ENCODE measurements at places on chromosomes 1 and 21.
A peak's percentile ranks its signal among the peaks of the same experiment; 100 is the strongest.

- DNase-seq = peak; percentile 72
Measured at GRCh38 chr1:26838474-26839338, 12.2 kb downstream of the ZDHHC18 start.

- DNase-seq = no peak
Measured at GRCh38 chr1:18606443-18607288, 24.0 kb upstream of the PAX7 start.

- no peak for DNase-seq
Measured at GRCh38 chr1:5836776-5837440, 155.3 kb downstream of the NPHP4 start.

- no peak for DNase-seq
Measured at GRCh38 chr1:100249155-100249536, 488 bp downstream of the DBT start.

DNA sequence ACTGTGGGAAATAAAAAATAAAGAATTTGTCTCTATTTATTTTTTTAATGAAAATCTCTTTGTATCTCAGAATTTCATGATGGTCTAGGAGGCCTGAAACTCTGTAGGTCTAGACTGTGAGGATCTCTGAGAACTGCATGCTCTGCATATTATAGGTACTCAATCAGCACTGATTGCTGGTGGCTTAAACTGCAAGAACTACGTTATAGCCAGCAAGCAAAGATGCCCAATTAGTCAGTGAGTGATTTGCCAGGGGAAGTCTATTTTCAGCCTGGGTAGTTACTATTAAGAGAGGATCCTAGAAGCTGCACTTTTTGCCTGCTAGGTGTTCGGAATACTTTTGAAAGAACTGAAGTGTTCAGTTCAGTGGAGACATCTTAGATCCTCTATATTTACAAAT, 87.4 kb downstream of the GPR52 start:
- no peak for DNase-seq

GRCh38 chr1:230167419-230167852, 100.4 kb downstream of the GALNT2 start:
- DNase-seq = peak; percentile 9

DNA sequence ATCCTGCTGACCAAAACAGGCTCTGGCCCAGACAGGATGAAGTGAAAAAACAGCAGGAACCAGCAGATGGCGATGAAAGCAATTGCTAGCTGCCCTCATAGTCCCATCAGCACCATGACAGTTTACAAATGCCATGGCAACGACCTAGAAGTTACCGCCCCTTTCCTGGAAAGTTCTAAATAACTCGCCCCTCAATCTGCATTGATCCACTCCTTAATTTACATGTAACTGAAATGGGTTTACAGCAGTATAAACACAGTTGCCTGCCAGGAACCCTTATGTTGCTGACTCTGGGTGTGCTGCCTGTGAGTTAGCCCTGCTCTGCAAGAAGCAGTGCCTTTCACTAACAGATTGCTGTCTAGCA, 65.5 kb upstream of the CR1L start:
- no peak for DNase-seq

GRCh38 chr1:211737115-211738035, 62.0 kb upstream of the NEK2 start:
- DNase-seq = no peak

GRCh38 chr21:44539991-44540666, at the start of gene KRTAP10-1:
KRTAP10-1 (minus strand) TSS chr21:44540195; CDS start chr21:44540150, 45 bp downstream.
- no peak for DNase-seq

GRCh38 chr1:211632808-211633523, 42.5 kb downstream of the NEK2 start:
- no peak for DNase-seq

GRCh38 chr1:233368106-233368788, 40.7 kb downstream of the MAP3K21 start:
- DNase-seq = no peak

GRCh38 chr1:112589766-112590165, 29.2 kb downstream of the ST7L start:
- no peak for DNase-seq

DNA sequence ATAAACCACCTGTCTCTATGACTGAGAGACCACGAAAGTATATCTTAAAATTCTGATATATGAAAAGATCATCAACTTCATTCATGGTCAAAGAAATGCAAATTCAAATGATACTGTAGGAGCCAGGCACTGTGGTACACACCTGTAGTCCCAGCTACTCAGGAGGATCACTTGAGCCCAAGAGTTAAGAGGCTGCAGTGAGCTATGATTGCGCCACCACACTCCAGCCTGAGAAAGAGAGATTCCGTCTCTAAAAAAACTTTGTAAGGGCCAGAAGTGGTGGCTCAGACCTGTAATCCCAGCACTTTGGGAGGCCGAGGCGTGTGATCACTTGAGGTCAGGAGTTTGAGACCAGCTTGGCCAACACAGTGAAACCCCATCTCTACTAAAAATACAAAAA, 17.0 kb downstream of the RERE start:
- no peak for DNase-seq

- DNase-seq = no peak
Measured at GRCh38 chr1:91572044-91572443, 71.4 kb downstream of the CDC7 start.

GRCh38 chr1:43867976-43868740, 65.4 kb upstream of the ARTN start:
- DNase-seq = no peak

GRCh38 chr1:39575191-39576015, 1.2 kb downstream of the PABPC4 start:
- DNase-seq = peak; percentile 41

GRCh38 chr1:233252441-233252840, 43.1 kb downstream of the PCNX2 start:
- no peak for DNase-seq

DNA sequence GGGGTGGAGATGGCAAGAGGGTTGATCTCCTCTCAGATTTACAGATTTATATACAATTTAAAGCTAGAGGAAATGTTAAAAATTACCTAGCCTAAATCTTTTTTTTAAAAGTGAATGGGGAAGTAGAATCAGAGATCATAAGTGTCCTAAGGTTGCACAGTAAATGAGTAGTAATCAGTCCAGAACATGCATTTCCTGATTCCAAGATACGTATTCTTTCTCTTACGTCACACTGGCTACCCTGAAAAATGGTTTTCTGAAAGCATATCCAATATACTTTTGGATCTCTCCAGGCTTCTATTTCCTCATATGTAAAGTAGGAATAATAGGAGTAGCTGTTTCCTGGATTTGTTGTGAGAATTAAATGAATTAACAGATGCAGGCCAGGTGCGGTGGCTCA, 11.7 kb downstream of the GADD45A start:
- no peak for DNase-seq

GRCh38 chr1:224052772-224053171, 61.1 kb upstream of the FBXO28 start:
- no peak for DNase-seq

DNA sequence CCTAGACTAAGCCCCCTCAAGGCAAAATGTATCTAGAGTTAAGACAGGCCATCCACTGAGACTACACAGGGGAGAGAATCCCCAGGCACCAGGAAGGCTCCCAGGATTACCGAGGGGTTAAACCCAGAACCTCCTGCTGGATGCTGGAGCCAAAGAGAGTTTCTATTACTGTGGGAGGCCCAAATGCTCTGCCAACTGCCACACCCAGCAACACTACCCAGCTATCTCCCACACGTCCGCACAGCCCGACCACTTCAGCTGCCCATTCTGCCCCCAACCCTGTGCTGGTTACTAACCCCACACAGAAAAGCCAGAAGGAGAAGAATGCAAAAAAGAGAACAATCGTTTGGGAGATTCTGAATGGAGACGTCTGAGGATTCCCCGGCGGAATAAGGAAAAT, 63.6 kb downstream of the CD46 start:
- no peak for DNase-seq

DNA sequence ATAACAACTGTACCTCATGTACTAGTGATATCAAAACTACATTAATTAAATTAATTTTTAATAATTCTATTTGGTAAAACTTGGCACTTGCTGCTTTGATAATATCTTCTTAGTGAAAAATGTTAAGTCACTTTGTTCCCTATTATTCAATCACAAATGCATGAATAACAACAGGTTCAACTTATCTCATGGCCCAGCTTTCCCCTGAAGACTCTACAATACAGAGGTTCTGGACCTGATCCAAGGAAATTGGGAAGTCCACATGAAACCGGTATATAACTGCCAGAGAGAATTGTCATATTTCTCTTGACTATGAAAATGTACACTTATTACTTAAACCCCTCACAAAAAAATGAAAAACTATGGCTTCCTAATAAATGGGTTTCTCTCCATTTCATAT, 33.9 kb upstream of the PTPRC start:
- DNase-seq = no peak

GRCh38 chr1:28244549-28245251, 8.8 kb downstream of the ATP5IF1 start:
- DNase-seq = no peak

DNA sequence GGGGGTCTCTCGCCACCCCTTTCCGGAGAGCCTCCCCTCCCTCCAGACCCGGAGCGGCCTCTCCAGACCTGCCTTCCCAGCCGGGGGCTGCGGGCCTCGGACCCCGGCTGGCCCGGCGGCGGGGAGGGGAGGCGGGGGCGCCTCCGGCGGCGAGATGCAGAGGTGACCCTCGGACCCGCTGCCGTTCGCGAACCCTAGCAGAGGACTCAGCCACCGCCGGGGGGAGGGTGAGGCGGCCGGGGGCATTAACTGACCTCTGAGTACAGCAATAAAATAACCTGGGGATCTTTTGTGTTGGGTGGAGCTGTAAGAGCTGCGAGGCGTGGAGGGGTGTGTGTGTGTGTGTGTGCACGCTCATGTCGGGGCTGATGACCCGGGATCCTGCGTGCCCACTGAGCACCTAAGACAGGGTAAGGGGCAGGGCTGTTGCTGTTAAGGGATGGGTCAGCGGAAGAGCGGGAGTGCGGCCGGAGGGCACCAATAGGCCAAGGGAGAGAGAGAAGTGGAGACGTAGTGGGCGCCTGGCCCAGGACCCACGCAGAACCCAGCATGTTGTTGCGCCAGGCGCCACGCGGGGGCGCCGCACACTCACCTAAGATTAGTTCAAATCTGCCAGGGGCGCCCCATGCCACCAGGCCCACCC, 6.3 kb downstream of the HAPLN2 start:
- DNase-seq = peak; percentile 34

GRCh38 chr1:37137601-37138000, 103.3 kb upstream of the GRIK3 start:
- DNase-seq = no peak

GRCh38 chr1:227315629-227316346, 2.5 kb downstream of the CDC42BPA start:
- no peak for DNase-seq

GRCh38 chr1:114176366-114176765, 22.7 kb upstream of the SYT6 start:
- no peak for DNase-seq

DNA sequence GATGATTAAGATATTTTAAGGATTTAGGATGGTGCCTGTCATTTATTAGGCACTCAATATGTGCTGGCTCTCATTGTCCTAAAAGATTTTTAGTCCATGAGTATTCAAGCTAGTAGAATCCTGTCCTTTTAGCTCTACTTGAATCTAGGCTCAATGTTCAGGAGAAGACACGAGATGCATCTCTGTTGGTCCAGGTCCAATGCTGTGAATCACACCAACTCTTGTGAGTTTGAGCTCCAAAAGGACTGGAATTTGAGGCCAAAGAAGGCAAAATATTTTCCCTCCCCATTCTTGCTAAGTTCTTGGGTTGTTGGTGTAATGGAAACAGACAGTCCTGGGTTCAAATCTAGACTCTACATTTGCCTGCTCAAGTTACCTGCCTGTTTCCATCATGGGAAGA, 1.4 kb upstream of the PODN start:
- DNase-seq = no peak

DNA sequence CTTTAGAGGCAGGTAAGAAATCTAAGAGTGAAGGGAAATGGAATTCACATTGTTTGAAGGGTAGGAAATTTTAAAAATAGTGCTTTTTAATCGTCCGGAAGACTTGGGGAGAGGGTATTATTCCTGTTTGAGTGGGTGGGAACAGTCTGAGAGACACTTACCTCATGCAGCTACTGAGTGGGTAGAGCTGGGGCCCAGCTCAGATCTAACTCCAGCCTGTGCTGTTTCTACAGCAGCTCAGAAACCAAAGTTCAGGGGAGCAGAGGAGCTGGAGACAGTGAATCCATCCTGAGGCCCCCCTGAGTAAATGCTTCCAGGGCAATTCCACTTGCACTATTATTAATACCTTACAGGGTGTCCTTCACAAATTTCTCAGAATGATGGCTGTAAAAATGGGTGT, 63.8 kb downstream of the FGGY start:
- DNase-seq = no peak

- DNase-seq = no peak
Measured at GRCh38 chr1:7491109-7491817, 279.8 kb upstream of the VAMP3 start.

GRCh38 chr1:22105611-22106207, 37.2 kb downstream of the WNT4 start:
- DNase-seq = no peak

GRCh38 chr1:184010788-184011187, 26.7 kb downstream of the COLGALT2 start:
- no peak for DNase-seq

- DNase-seq = no peak
Measured at GRCh38 chr1:214281720-214282629, 1.0 kb downstream of the SMYD2 start.

GRCh38 chr1:231808990-231809389, 182.4 kb downstream of the DISC1 start:
- no peak for DNase-seq

- no peak for DNase-seq
Measured at GRCh38 chr1:190942475-190942874, 464.8 kb upstream of the BRINP3 start.

DNA sequence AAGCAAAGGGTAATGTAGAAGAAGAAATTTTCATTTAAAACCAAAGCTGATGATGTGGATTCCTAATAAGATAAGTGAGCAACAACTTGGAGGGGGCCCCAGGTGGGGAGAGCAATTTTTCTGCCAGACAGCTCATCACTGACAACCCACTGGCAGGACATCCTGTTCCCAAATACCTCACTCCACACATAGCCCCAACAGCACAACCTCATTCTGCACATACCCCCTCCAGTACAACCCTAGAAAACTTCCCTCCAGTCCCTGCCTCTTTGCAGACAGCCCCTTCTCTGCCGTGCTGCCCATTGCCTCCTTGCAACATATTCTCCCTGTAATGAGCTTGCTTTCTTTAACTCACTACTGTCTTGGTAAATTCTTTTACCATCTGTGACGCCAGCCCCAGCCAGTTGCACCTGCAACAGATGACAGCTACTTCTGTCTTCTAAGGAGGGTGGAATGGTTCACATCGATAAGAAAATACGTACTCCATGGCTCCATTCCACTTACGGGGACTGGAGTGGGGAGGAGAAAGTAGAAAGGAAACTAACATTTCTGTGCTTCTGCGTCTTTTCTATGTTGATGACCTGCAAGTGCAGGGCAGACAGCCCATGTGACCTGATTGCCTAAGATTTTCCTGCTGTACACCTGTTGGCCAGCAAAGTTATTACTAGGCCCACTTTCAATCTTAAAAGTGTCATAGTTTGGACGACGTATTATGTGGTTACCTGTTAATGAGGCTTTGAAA, 14.7 kb downstream of the RHEX start:
- DNase-seq = no peak

- no peak for DNase-seq
Measured at GRCh38 chr1:59506952-59507351, 210.1 kb downstream of the FGGY start.
